ENCODE measurements at places on chromosomes 7 and 10. TPM values are rescaled to one million over a fixed set of nuclear protein-coding genes. Genes with fewer than 3 reads are reported as not detected.

GRCh38 chr7:112060625-112061024 lies 145.6 kb downstream of the DOCK4 start:
- DNase-seq = no peak

DNA sequence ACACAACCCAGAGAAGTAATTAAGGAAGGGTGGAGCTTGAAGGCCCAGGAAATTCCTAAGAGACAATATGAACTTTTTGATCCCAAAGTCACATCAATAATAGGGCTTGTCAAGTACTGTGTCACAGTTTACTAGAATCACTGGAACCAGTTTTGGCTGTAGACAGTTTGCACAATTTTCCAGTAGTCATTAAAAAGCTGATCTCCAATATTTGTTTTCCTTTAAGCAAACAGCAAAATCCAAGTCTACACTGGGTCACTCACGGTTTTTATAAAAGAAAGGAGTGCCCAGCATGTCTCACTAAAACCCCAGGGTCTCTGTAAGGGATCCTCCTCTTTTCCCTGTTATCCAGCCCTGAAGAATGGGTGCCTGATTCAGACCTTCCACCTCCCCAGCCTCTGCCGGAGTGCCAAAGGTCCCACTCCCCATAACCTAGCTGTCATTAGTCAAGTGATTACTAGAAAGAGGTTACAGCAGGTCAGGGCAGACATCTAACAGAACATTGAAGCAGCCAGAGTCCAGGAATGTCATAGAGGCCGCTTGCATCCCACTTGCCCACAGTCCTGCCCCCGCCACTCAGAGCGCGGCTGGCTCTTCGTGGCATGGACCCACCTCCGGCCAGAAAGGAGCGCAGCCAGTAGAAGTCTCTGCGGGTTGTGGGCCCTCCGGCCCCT lies 552 bp downstream of the SLC25A16 start:
- no peak for DNase-seq

GRCh38 chr10:76921383-76922010 lies 716.1 kb downstream of the KCNMA1 start:
- DNase-seq = no peak

GRCh38 chr7:112381311-112382091 lies 68.8 kb upstream of the IFRD1 start:
- DNase-seq = no peak

DNA sequence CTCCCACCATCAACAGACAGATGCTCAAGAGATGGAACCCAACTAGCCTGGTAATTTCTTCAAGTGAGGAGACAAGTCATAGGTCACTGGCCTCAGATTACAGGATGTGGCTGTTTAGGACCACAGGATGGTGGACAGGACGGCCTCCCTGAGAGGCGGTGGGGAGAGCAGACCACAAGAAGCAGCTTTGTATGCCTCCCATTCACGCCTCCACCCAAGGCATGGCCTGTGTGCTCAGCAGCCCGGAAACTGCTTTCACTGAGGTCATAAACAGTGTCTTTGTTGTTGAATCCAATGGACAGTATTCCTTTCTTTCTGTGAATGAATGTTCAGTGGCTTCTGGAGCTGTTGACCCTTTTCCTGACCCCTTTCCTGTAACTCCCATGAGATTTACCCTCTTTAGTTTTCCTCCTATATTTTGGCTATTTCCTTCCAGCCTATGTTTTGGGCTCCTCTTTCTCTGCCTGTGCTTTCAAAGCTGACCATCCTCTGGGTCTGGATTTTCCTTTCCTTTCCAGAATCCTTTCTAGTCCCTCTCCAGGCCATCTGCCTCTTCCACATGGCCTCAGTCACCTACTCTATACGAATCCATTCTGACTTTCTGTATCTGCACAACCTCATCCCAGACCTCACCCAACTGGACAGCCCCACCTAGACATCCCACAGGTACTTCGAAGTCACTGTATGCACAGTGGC lies 32.4 kb upstream of the INPP5F start:
- DNase-seq = no peak

- peak; percentile 82 for DNase-seq
Observed at GRCh38 chr10:43043342-43043772, 33.5 kb upstream of the RET start.

DNA sequence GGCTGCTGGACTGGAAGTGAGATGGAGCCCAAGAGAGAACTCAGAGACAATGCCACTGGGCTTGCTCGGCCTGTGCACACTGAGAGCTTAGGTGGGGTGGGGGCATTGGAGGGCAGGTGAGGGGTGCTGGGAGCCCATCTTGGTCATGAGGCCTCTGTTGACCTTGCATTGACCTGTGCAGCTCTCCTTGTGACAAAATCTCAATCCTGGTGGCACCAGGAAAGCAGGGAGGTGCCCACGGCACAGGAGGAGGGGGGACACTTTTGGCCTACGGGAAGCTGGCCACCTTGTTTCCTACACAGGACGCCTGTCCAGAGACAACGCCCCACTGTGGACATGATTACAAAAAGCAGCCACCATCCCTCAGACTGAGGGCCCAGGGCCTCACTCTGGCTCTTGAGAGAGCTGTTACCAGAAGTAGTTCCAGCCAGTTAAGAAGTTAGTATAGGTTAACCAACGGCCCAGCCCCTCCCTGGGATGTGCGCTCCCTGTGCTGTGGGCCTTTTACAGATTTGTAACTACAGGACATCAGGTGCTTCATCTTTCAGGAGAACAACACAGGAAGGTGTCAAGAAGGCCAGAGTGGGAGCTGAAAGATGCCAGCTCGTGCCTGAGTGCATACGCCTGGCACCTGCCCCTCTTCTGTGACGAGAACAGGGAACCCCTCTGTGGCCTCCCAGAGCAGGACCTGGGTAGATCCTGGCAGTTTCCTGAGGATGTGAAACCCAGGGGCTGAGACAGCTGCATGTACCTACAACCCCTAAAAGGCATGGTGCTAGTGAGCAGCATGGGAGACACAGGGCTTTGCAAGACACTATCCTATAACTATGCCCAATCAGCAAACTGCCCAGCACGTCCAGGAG lies 10.3 kb downstream of the PKD1L1 start:
- peak; percentile 62 for DNase-seq

- no peak for DNase-seq
Observed at GRCh38 chr10:113893570-113893969, 39.1 kb downstream of the NHLRC2 start.

- DNase-seq = no peak
Observed at GRCh38 chr10:113859261-113859660, 4.8 kb downstream of the NHLRC2 start.

- DNase-seq = no peak
Observed at GRCh38 chr7:116862951-116863670, 724 bp downstream of the CAPZA2 start.

DNA sequence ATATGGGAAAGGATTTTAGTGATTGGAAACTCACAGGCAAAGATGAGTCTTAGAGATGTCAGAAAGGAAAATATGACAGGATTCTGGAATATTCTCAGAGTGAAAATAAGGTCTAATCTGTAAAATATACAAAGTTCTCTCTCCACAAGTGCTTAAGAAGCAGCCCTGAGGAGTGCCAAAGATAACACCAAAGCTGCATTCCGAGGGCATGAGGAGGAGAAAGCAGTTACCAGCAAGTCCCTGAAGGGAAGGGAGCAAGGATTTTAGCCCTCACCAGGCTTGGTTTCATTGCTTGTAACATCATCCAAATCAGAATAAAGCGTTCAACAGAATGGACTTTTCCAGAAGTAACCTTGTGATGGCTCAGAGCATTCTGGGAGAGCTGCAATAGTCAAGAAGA lies 31.4 kb upstream of the DLX6 start:
- DNase-seq = no peak

DNA sequence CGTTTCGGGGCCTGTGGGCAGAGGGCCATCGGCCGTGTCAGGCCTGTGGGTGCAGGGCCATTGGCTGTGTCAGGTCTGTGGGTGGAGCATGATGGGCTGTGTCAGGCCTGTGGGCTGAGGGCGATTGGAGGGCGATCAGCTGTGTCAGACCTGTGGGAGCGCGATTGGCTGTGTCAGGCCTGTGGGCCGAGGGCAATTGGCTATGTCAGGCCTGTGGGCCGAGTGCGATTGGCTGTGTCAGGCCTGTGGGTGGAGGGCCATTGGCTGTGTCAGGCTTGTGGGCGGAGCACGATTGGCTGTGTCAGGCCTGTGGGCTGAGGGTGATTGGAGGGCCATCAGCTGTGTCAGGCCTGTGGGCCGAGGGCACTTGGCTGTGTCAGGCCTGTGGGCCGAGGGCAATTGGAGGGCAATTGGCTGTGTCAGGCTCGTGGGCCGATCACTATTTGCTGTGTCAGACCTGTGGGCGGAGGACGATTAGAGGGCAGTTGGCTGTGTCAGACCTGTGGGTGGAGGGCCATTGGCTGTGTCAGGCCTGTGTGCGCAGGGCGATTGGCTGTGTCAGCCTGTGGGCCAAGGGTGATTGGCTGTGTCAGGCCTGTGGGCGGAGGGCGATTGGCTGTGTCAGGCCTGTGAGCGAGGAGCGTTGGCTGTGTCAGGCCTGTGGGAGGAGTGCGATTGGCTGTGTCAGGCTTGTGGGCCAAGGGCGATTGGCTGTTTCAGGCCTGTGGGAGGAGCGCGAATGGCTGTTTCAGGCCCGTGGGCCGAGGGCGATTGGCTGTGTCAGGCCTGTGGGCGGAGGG lies 54.1 kb downstream of the DYNC2I1 start:
- no peak for DNase-seq

- DNase-seq = no peak
Observed at GRCh38 chr7:87144173-87144657, 8.0 kb upstream of the DMTF1 start.

GRCh38 chr10:80170641-80171040 lies 34.7 kb downstream of the ANXA11 start:
- DNase-seq = no peak

- no peak for DNase-seq
Observed at GRCh38 chr10:103278862-103279298, 1.9 kb downstream of the INA start.

DNA sequence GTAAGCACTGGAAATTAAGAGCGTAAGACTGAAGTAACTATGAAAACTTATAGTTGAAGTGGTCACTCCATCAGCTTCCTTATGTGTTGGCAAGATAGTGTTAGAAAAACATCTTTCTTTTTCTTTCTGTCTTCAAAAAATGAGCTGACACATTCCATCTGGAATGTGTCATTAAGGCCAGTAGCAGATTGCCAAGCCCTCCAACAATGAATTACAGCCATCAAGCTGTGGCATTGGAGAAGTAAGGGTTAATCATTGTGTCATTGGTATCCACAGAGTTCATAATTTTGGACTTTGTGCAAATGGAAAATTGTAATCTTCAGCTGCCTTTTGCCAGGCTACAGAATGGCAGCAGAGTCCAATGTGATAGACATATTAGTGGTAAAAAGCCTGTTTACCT lies 926.3 kb downstream of the NRG3 start:
- DNase-seq = no peak

GRCh38 chr10:103184615-103185014 lies 8.5 kb downstream of the NT5C2 start:
- no peak for DNase-seq

DNA sequence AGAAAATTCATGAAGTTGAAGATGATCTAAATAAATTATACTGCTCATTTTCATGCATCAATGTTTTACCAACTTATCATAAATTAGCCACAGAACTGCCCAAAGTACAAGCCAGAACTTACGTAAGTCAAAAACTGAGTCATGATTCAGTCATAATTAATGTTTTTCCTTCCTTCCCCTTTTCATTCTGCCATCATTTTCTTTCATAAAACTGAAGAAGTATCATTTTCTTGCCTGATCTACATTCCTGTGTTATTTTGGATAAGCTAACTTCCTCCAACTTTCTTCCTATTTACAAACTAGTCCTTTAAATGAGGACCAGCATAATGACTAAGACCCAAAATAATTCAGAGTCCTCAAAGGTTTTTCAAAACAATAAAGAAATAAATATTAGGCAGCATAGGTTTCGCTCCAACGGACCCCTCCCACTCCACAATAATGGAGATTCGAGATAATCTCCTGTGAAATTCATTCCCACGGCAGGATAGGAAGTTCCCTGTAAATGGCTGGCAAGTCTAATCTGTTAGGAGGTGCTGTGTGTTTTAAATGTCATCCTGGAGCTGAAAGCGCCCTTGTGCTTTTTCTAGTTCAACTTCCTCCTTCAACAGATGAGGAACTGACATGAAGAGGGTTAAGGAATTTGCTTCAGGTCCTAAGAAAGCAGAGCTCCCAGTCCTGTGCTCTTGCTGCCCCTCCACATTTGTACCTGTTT lies 218.9 kb downstream of the DOCK4 start:
- no peak for DNase-seq

- no peak for DNase-seq
Observed at GRCh38 chr10:121232494-121232893, 365.8 kb downstream of the FGFR2 start.

- DNase-seq = peak; percentile 87
Observed at GRCh38 chr10:97498841-97499560, at the start of gene UBTD1. Gene UBTD1 (plus strand): TSS chr10:97498924. CDS start chr10:97499204, 280 bp downstream.

DNA sequence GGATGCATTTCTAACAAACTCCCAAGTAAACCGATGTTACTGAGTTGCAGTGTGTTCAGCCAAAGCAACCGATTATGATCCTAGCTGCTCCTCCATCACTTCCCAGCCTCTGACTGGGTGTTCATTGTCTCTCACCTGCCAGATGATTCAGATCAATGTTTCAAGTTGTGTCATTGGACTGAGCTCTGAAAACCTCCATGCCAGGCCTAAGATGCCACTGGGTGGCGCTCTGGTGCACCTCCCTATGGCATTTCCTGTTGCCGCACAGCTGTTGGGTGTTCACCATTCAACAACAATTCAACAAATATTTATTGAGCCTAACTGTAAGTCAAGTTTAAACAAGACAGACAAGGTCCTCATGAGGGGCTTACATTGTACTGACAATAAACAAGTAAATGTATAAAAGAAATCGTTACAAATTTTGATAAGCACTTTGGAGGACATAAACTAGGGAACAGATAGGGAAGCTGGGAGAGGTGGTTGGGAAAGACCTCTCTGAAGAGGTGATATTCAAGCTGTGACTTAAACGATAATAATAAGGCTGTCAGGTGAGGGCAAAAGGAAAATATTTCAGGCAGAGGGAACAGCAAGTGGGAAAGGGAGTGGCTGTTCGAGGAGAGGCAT lies 22.8 kb downstream of the RGR start:
- peak; percentile 82 for DNase-seq

- DNase-seq = peak; percentile 73
Observed at GRCh38 chr7:155878250-155878649, 66.0 kb upstream of the SHH start.

KCNIP2 gene
- 3.5 TPM for total RNA-seq

TAS2R3 gene
- 1.6 TPM for total RNA-seq

TBXAS1 gene
- 3.5 TPM for total RNA-seq

SPDYE6 gene
- total RNA-seq = not detected

KBTBD2 gene
- 33.9 TPM for total RNA-seq

RBP3 gene
- not detected for total RNA-seq

CALML5 gene
- total RNA-seq = not detected

CCL24 gene
- not detected for total RNA-seq

EBLN1 gene
- total RNA-seq = not detected

All from osteocyte (in vitro differentiated cells).